Skeletal muscle cell (primary cell): ENCODE measurements at places on chromosomes 1 and 21.

- no peak for DNase-seq
Observed at GRCh38 chr1:32619701-32620485, 30.5 kb downstream of the ZBTB8OS start.

GRCh38 chr1:54331843-54332463 lies 74.2 kb downstream of the SSBP3 start:
- no peak for DNase-seq

GRCh38 chr1:71587961-71588360 lies 507.1 kb upstream of the ZRANB2 start:
- DNase-seq, result peak; percentile 25

DNA sequence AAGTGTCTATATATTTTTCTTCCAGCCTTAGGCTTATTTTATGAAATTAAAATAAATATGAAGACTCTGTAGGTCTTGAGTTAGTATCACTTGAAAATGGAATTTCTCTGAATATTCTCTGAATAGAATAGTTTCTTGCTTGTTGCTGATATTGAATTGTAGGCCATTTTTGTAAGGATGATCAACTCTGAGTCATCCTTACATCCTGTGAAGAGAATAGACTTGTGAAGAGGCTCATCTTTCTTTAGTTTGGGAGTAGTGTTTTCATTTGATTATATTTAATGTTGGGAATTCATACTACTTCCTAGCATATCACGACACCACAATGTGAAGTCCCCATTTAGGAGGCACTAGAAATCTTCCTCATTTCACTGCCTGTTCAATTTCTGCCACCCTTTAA lies 27.5 kb upstream of the CD1D start:
- DNase-seq, result no peak

- no peak for DNase-seq
Observed at GRCh38 chr1:109184687-109185086, 29.0 kb upstream of the SARS1 start.
